ENCODE measurements at places on chromosomes 13 and 19.

DNA sequence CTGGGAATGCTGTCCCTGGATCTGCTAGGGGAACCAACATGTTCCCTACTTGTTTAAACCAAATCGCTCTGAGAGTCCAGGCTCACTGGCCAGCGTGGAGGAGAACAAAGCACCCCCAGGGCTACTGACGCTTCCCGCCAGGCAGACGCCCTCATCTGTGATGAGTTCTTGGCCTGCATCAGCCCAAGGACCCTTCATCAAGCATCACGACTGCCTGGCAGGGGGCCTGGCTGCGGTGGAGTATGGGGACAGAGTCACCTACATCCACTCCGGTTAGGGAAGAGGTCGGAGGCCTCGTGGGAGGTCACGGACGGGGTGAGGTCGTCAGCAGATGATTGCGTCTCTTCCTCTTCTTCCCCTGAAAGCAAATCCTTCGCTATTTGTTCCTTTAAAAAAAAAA lies 17.7 kb downstream of the MIER2 start:
- no peak for DNase-seq

DNA sequence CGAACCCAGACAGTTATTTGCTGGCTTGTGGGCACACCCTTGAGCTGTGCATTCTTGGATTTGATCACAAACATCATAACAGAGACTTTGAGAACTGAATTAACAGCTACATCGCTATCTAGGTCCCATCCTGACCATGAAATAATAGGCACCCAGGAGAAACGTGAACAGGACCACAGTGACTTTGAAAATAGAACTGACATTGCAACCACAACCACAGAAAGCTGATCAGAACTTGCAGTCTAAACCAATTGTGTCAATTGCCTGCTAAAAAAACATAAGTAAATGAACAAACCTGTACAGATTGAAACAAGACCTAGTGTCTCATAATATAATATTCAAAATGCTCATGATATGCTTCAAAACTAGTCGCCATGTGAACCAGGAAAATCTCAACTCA lies 18.3 kb upstream of the KATNAL1 start:
- DNase-seq, result no peak

GRCh38 chr13:26695891-26696311 lies 64.7 kb downstream of the GPR12 start:
- DNase-seq, result no peak

- DNase-seq, result no peak
Measured at GRCh38 chr13:113804017-113804702, 45.1 kb downstream of the TMEM255B start.

DNA sequence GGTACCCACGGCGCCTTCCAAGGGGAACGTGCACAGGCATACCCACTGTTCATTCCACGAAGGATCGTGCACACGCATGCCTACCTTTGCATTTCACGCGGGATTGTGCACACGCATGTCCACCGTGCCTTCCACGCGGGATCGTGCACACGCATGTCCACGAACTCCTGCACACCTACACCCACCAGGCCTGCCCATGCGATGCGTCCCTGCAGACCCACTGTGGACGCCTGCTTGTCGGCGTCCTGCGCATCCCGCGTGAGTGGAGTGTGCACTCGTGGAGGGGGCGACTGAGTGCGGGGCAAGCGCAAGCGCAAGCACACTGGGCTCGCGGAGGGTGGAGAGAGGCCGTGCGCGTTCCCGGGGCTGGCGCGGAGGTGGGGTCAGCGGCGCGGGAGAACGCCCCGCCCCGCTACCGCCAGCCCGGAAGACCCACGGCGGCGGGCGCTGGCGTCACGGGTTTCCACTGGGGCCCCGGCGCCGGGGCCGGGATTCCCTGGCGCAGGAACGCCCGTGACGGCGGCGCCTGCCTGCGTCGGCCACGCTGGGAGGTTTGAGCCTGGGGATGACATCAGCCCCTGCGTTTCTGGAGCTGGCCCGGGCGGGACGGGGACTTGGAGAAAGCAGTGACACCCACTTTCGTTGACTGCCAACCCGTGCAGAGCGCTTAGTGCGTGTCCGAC lies 18.7 kb downstream of the GADD45B start:
- DNase-seq, result no peak

GRCh38 chr19:5016781-5017180 lies 47.9 kb downstream of the KDM4B start:
- no peak for DNase-seq

DNA sequence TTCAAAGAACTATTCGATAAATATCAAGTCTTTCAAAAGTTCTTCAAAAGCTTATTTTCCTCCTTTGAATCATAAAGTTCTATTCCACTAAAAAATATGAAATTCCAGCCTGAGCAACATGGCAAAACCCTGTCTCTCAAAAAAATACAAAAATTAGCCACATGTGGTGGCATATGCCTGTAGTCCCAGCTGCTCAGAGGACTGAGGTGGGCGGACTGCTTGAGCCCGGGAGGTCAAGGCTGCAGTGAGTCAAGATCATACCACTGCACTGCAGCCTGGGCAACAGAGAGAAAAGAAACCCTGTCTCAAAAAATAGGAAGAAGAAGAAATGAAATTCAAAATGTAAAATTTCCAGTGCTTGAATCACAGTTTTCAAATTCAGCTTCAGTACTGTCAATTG lies 24.6 kb downstream of the CAB39L start:
- no peak for DNase-seq

DNA sequence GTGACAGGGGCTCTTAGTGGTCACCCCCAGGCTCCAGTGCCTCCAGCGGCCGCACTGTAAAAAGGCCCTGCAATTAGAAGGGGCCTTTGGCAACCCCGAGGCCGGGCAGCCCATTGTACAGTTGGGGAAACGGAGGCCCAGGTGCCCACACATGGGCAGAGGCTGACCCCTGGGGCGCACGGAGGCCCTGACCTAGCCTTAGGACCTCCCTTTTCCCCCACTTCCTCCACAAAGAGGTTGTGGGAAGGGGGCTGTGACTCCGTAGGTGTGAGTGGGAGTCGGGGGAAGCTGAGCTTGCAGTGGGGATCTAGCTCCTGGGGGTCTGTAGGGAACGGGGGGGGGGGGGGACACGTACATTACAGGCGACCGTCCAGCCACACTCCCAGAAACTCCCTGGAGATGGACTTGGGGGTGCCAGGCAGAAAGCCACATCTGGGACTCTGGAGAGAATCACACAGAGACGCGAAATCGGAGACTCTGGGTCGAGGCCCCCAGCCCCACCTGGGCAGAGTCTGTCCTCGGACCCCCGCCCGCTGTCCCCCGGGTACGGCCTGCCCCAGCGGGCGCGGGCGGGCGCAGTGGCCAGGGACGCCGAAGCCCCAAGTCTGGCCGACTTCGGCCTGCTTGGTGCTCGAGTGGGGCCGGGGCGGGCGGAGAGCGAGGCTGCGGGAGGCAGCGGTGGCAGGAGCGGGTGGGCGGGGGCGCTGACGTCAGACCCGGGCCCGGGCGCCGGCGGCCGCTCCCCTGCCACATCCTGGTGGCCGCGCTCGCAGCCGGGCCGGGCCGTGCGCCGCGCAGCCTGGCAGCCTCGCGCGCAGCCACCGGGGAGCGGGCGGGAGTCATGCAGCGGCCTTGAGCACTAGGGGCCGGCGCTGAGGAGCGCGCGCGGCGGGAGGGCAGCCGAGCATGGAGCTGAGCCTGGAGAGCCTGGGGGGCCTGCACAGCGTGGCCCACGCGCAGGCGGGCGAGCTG lies at the start of gene ONECUT3:
Gene ONECUT3, plus strand, starts transcription at position 750 of the 972 bp plus-strand sequence. Its CDS starts 157 bp downstream, at position 907.
- DNase-seq, result no peak

DNA sequence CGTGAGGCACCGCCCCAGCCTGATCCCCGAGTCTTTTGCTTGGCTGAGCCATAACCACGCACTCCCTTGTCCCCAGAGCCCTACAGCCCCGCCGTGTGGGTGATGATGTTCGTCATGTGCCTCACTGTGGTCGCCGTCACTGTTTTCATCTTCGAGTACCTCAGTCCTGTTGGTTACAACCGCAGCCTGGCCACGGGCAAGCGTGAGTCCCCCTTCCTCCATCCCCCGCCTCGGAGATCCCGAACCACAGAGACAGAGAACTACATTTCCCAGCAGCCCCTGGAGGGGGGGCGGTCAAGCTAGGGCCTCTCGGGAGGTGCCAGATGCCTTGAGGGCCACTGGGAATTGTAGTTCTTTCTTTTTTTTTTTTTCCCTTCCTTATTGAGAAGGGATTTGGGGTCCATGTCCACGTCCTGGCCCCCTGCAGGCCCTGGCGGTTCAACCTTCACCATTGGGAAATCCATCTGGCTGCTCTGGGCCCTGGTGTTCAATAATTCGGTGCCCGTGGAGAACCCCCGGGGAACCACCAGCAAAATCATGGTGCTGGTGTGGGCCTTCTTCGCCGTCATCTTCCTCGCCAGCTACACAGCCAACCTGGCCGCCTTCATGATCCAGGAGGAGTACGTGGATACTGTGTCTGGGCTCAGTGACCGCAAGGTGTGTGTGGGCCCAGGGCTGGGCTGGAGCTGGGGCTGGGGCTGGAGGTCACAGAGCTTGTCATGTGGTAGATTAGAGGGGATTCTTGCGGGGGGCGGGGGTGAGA lies 25.9 kb downstream of the GRIN2D start:
- DNase-seq, result no peak

DNA sequence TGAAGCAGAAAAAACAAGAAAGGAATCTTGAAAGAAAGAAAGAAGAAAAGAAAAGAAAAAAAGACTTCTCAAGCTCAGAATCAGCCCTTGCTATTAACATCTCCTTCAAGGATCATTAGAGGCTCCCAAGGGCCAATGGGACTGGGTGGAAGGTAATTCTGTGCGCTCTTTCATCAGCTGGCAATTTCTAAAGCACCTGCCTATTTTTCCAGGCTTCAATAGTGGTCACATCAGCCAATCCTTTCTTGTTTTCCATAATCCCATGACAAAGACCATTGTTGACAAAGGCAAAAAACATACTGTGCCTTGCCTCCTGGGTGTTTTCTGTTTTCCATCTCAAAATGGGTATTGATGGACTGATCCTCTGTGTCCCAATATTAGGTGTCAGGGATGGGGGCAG lies 88.2 kb upstream of the TSC22D1 start:
- no peak for DNase-seq

- DNase-seq, result no peak
Measured at GRCh38 chr19:40921005-40921897, 39.2 kb upstream of the CYP2A7 start.

DNA sequence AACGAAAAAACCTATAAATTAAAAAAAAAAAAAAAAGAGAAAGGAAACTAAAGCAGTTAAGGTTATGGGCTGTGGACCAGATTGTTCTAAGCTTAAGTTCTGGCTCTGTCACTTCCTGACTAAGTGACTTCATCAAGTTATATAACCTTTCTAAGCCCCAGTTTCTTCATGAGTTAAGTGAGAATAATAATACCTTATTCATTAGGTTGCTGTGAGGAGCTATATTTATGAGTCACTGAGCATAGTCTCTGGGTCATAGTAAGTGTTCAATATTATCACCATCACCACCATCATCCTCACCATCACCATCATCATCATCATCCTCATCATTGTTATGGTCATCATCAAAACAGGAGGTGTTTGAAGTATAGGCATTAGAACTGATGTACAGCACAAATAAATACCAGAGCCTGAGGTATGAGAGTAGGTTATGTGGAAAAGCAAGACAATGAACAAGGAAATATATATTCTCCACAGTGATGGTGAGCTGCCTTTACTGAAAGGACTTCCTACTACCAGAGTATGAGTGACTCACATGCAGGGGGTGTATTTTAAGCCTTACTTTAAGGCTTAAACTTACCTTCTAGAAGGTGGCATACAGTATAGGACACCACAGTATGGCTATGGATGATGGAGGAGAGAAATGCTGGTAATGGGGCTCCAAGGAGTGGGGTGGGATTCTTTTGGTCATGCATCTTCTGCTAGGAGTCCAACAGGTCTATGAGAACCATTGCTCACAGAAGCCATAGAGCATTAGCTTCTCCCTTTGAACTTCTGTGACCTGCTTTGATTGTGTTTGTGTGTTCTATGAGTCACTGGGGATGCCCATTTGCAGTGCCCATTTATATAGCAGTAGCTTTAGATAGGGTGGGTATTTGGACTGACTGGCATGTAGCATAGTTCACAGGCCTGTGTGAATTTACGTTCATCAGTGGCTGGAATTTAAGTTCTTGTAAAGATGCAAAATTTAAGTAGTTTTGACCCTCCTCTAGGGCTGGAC lies 104.4 kb downstream of the KLF5 start:
- no peak for DNase-seq

DNA sequence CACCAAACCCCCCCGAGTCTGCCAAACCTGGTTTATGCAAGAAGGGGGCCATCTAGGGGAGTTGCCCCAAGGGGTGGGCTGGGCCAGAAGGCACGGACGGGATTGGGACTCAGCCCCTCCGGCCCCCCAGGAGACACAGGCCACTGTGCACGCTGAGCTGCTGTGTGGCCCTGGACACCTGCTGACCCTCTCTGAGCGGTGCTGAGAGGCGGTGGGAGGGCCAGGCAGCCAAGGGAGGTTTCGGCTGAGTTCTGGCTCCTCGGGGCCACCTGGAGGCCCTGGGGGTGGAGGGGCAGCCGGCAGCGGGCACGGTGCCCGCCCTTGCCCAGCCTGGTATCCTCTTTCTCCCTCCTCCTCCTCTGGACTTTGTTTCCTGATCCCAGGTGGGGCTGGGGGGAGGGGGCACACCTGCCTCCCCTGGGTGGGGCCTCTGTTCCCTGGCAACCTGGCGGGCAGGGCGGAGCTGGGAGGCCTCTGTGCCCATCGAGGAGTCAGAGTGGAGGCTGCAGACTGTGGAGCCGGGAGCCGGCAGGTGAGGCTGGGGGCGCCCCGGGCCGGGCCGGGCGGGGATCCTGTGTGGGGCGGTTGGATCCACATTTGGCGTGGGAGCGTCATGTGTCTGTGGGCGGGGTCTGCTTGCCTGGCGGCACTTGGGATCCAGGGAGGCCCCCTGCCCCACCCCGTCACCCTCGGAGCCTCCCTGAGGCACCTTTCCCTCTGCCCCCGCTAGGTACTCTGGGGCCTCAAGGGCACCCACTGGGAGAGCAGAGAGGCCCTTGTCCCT lies at the start of gene MISP:
Gene MISP, plus strand, starts transcription at position 473 of the 784 bp plus-strand sequence. CDS start 5,835 bp downstream, outside the sequence.
- no peak for DNase-seq

DNA sequence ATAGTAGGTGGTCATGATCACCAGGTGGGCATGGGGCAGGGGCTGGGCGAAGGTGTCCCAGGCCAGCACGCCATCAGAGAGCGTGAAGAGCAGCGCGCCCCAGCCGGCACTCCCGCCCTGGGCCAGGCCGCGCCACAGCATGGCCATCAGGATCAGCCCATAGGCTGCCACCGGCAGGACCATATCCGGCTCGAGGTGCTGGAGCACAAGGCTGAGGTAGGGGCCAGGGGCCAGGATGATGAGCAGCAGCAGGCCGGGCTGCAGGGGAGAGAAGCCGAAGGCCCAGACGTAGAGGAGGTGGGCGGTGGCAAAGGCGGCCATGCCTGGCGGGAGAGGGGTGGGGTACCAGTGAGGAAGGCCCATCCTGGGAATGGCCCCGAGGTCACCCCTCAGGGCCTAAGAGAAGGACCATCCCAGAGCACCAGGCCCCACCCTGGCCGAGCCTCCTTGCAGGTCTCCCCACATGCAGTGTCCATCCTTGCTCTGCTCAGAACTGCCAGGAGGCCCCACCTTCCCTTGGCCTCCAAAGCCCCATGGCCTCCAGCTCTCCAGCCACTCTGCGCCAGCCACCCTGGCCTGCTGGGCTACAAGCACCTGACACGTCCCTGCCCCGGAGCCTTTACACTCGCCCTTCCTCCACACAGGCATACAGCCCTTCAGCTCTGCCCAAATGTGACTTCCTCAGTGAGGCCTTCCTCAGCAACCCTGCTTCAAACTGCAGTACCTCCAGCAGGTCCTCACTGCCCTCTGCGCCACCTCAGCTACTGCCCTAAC lies 1.1 kb downstream of the TMEM86B start:
- no peak for DNase-seq

- DNase-seq, result no peak
Measured at GRCh38 chr13:23557733-23558132, 12.5 kb upstream of the TNFRSF19 start.
